ENCODE measurements at places on chromosomes 5 and 9.

- no peak for DNase-seq
These were observed 161.0 kb downstream of the SPATA31D1 start for GRCh38 chr9:82149501-82149946.

GRCh38 chr5:38039826-38040225, 200.0 kb upstream of the GDNF start:
- no peak for DNase-seq

GRCh38 chr5:134255418-134256150, 29.7 kb upstream of the PPP2CA start:
- no peak for DNase-seq

DNA sequence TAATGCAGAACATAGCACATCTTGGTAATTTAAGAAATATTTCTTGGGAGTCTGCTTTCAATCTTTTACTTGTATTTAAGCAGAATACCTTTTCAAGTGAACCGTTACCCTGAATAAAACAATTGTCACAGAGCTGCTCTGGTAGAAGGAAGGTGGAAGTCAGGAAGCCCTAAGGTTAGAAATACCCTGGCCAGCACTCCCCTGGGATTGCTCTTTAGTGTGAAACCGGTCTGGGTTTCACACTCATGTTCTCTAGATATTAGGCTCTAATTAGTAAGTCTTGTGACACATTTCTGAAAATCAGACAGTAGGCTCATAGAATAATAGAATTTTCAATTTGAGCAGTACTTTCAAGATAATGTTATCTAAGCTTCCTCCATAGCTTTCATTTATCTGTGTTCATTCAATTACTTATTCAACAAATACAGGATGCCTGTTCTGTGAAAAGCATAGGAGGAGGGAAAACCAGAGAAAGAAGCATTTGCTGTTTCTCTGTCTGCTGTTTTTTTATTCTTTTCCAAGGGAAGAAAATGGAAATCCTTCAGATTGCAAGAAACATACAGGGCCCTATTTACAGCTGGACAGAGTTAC, 825.5 kb downstream of the TLR4 start:
- no peak for DNase-seq

- DNase-seq, result no peak
These were observed 1.1 kb upstream of the ADAMTSL1 start for GRCh38 chr9:18472841-18473251.

GRCh38 chr9:29332789-29333188, 1759.5 kb upstream of the C9orf72 start:
- no peak for DNase-seq

DNA sequence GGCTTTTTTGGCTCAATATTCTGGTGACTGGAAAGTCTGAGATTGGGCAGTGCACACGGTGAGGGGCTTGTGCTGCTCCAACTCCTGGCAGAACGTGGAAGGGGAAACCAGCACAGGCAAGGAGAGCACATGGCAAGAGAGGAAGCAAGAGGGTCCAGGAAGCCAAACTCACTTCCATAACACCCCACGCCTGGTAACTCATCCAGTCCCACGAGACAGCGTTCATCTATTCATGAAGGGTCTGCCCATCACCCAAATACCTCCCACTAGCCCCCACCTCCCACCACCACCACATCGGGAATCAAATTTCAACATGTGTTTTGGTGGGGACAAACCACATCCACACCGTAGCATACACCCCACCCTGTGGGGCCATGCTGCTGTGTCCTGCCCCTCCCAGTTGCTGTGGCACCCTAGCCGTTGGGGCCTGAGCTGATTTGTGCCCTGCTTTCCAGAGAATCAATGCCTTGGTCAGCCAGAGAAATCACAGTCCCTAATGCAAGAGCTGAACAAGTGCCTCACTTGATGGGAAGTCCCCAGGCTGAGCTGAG, 27.3 kb downstream of the PROP1 start:
- DNase-seq, result no peak

DNA sequence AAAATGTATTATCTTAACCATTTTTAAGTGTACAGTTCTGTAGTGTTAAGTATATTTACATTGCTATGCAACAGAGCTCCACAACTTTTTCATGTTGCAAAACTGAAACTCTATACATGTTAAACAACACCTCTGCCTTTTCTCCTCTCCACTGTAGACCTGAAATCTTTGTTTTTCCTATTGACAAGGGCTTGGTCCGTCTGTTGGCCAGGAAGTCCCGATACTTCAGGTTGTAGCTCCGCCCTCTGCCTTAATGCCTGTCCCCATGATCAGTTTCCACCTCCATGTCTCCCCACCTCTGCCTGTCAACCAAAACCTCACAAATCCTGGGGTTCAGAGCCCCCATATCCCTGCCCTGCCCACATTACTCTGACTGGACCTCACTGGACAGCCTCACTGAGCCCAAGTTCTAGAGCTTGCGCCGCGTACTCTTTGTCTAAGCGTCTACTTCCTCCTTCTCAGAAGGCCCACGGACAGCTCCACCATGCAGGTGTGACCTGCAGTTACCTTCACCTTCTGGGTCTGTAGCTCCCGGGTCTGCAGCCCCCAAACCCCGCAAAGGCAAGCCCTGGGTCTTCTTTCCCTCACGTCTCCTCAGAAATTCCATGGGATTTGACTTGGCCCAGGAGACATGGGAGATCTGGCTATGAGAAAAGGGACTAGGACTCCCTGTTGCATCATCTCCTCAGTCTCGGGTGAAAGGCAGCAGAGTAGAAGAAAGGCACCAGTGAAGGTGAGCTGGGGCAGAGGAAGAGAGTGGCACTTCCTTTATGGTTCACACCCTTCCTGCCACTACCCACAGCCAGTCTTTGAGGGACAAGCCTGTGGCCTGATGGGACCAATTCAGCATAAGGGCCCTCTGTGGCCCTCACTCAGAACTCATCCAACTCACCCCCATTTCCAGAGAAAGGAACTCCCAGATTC, 8.0 kb downstream of the GLIPR2 start:
- DNase-seq, result no peak

DNA sequence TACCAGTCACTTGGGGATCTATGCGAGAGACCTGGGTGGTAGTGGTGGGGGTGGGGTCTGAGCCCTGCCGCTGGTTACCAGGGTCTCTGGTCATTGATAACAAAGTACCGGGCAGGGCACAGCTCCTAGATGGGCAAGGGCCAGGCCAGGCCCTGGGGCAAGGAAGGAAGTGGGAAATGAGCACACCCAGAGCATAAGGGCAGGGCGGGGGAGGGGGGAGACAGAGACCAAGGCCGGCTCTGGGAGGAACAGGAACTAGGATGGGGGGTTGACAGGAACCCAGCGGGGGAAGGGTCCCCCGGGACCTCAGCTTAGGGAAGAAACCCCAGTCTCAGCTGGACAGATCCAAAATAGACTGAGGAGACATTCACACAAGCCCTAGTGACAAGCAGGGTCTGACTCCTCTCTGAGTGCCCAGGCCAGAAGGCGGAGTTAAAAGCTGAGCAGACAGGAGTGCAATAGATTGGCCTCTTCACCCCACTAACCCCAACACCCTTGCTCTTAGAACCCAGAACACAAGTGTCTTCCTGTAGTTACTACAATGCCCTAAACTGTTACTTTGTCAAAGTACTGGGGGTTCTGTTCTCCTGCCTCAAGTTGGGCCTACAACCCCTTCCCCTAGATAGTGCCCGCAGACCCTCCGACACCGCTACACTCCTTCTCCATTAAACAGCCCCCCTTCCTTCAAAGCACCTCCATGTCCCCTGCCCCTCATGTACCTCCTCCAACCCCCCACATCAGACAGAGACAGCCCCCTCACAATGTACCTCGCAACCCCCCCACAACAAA, 628 bp downstream of the ATOSB start:
- DNase-seq, result no peak

DNA sequence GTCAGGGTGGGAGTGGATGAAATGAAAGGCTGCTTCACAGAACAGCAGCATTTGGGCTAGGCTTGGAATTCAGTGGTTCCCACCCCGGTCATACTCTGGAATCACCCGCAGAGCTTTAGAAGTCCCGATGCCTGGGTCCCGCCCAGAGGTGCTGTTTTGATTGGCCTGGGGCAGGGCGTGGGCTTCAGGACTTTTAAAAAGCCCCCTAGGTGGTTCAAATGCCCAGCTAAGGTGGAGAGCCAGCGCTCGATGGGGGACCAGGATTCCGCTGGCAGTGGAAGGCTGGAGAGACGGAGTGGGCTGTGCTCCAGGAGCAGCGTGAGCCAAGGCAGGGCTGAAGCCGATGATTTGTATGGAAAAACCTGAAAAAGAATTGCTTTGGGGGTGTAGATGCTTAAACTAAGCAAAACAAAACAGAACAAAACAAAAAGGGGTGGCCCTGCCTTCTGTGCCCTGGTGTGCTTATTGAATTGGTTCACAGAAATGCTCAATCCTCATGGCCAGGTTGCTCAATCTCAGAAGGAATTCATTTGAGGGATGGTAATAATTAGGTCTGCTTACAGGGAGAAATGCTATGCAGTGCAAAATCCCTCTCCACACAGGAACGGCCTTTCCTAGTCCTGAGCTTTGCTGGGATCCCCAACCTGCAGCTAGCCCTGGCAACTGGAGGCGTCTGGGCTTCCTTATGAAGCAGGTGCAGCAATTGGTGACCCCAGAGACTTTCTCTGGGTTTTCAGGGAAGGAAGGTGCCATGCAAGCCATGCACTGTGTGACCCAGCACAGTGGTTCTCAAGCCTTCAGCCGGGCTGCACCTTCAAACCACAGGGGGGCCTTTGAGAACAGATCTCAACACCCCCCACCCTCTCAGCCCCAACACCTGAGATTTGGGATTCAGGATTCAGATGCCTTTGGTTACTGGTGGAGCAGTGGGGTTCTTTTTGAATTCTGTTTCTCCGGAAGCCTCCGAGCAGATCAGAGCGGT, 174.0 kb upstream of the ZNF618 start:
- DNase-seq, result no peak

DNA sequence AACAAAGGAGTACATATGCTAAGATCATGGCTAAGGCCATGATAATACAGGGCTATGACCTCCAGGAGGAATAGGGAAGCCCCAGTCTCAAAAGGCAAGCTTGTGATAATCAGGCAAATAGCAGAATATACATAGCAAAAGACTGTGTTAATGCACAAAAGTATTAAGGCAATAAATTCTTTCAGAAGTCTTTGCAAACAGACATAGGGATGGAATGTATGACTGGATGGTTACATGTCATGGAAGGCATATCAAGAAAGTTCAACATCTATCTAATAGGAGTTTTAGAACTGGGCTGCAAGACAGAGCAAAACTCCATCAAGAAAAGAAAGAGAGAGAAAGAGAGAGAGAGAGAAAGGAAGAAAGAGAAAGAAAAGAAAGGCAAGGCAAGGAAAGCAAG, 264.5 kb upstream of the CDH6 start:
- no peak for DNase-seq

GRCh38 chr9:76115396-76115795, 224.9 kb downstream of the PCSK5 start:
- DNase-seq, result no peak

DNA sequence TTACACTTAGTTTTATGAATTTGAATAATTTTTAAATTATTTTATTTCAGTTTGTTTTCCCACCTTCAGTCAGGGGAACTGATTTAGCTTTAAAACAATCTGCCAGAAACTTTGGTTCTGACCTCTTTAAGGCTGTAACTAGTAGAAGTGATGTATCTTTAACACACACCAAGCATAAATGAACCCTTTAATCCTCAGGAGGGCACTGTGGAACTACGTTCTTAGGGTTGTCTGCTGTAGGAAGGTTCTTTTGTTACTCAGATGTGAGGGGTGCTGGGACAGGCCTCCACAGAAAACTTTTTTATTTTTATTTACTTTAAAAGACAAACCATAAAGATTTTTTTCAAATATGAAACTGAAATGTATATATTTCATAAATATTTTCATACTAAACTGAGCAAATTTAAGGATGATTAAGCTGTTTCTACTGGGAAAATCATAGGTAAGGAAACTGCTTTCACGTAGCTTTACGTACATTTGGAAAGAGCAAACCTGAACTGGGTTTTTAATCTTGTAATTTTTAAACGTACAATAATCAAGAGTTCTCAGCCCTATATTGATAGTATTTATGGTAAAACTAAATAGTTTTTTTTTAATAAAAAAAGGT, 5.3 kb downstream of the KLF4 start:
- no peak for DNase-seq

GRCh38 chr5:151935135-151935695, 10.6 kb upstream of the GLRA1 start:
- DNase-seq, result no peak

GRCh38 chr5:98524773-98525172, 248.7 kb upstream of the RGMB start:
- no peak for DNase-seq

DNA sequence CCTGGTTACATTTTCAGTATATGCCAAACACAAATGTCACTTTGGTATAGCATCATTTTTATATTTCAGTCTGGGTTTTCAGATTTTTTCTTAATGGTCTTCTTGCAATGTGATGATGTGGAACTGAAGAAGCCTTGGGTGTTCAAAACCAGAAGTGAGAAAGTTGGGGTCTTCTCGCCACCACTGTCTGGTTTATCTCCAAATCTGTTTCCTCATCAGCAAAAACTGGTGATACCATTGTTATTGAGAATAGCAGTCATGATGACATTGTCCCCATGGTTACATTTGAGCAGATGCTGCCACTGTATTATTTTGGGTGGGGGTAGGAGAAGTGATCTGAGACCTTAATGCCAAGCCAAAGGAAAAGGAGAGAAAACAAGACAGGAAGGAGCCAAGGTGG, 85.9 kb upstream of the MAP3K1 start:
- DNase-seq, result no peak

DNA sequence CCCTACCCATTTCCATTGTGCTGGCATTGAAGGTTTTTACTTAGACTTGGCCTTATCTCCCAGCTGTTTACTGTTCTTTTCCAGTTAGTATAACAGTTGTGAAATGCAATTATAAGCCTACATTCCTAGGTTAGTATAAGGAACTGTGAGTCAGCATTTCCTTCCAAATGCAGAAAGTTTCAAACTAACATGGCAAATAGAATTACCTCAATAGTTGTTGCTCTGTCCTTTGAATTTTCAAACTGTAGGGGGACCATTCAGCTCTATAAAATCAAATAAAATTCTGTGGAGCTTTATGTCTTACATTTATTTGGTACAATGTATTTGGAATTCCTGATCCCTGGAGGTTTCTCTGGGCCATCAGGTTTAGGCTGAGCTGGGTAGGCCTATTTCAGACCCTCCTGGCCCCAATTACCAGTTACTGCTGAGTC, 47.2 kb downstream of the ARHGEF28 start:
- DNase-seq, result no peak

- DNase-seq, result no peak
These were observed 442.4 kb downstream of the ENC1 start for GRCh38 chr5:74198156-74198555.

DNA sequence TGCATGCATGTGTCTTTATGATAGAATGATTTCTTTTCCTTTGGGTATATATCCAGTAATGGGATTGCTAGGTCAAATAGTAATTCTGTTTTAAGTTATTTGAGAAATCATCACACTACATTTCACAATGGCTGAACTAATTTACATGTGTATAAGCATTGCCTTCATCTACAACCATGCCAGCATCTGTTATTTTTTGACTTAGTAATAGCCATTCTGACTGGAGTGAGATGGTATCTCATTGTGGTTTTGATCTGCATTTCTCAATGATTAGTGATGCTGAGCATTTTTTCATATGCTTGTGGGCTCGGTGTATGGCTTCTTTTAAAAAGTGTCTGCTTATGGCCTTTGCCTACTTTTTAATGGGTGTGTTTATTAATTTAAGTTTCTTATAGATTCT, 102.3 kb upstream of the CCDC112 start:
- no peak for DNase-seq

- no peak for DNase-seq
These were observed 366.2 kb upstream of the GRAMD2B start for GRCh38 chr5:126056851-126057622.

- DNase-seq, result no peak
These were observed 9.7 kb upstream of the F2RL1 start for GRCh38 chr5:76809141-76809540.

- DNase-seq, result no peak
These were observed 20.6 kb downstream of the TBC1D9B start for GRCh38 chr5:179887095-179887494.

GRCh38 chr5:133453831-133454230, 158.5 kb downstream of the FSTL4 start:
- no peak for DNase-seq
